ENCODE measurements at places on chromosomes 1 and 21.

DNA sequence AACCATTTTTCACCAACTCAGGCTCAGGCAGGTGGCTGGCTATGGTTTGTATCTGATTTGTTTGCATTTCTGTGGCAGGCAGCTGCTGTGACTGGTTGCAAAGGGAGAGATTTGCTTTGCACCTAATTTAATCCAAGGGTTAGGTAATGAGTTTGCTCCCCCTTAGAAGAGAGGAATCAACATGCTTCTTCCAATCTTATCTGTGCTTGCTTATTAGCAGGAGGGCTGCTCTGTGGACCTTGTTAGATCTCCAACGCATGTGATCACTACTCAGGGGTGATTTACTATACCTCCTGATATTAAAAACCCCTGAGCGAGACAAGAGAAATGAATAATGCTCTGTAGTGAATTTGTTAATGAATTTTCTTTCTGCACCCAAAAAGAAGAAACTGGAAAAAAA lies 20.5 kb downstream of the OLFML3 start:
- no peak for DNase-seq

DNA sequence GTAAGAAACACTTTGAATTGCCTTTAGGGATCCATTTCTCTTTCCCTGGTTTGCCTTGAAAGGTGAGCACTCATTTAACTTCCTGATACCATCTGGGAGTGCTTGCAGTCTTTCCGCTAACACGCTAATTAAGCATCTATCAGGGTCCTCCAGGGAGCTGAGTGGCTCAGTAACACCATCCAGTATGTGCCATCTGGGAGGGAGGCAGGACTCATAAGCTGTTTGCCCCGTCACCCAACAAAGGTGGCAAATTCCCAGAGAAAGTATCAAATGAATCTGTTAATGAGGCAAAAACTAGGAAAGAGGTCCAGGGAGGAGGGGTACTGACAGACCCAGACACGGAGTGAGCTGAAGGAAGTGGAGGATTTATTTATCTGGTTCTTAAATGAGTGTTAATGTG lies 430.9 kb downstream of the HLX start:
- DNase-seq = no peak

GRCh38 chr1:64041371-64042131 lies 161.9 kb upstream of the UBE2U start:
- no peak for DNase-seq

DNA sequence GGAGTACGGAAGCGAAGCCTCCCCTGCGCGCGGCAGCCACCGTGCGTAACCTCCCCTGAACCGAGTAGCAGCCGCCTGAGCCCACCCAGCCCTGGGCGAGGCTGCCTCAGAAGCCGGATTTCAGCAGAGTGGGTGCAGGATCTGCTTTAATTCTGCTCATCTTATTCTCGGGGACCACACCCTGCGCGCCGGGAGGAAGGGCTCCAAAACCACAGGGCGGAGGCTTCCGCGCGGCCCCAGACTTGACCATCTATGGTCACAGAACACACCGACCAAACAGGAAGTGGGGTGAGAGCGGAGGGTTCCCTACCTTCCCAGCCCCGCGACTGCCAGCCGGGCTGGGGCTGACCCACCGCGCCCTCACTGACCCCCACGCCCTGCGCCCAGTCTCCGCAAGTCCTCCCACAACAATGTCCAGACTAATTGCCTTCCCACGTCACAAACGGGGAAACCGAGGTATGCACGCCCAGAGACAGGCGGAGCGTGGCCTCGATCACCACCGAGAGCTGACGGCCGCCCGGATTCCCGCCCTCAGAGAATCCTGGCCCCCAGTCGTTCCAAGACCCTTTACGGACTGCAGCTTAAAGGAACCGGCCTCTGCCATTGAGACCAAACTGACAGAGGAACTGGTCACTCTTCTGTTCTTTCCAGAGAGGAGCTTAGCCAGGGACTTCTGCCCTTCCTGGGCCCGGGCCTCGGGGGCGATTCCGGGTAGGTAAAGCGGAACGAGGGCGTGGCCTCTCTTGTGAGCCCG lies 595 bp upstream of the CAP1 start:
- DNase-seq = peak; percentile 91

DNA sequence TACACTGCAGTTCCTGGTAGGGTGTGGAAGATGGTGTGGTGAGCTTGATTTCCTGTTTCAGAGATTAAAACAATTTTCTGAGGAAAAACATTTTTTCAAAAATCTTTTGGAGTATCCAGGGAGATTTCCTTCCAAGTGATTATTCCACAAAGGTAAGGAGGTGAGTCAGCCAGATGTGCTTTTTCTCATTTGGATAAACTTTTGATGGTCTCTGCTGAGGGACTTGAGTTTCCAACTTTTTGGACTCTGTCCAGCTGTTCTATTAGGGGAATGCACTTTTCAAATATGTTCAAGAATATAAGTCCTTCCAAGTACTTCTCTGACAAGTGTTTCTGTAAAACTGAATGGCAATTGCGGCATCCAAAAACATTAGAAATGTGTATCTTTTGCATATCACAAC lies 628.8 kb upstream of the ADAMTS5 start:
- DNase-seq = no peak

DNA sequence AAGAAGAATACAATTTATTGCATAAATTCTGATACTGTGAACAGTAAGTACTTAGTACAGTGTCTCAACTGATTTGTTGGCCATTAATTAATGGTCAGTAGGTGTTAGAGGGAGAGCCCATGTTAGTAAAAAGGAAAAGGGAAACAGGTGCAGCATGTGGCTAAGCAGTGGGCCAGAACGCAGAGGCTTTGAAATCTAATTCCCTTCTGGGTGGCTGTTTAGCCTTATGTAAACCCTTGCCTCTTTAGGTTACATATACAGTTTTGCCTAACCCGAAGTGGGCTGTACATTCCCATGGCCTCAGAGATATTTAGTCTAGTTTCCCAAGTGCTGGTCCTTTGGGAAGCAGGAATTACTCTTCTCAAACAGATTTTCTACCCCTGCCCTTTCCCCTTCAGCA lies 43.5 kb upstream of the BCL9 start:
- DNase-seq = no peak

GRCh38 chr1:25107643-25108010 lies 124.7 kb downstream of the SYF2 start:
- no peak for DNase-seq

DNA sequence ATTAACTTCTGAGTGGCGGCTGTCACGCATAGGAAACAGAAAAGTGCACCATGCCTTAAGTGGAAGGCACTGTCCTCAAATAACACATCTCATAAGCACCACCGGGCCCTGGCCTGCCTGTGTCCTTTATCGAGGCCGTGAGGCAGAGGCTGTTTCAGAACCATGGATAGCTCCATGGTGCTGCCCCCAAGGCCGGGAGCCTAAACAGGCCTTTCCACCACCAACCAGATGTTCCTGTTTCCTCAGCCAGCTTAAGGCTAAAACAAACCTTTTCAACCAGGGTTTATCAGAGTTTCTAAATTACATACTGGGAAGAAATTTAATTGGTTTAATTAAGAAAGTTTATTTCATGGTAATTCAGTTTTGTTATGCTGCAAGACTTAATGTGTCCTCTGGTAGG lies 114.4 kb downstream of the DMRTA2 start:
- DNase-seq = peak; percentile 30

DNA sequence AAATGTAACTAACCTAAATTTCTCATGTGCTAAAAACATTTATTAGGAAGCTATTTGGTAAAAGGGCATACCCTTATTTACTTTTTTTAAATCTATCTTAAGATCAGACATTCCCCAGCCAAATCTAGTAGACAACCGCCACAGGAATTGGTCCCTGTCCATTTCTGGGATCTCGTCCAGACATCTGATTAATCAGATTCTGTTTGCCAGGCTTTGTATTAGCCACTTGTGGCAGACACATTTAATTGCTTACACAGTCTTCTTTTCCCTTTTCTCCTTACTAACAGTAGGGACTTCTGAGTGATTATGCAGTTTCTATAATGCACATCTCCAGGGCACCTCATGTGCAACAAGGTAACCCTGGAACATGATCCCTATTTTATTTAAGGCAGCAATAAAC lies 449.0 kb upstream of the RGS18 start:
- DNase-seq = no peak
